Activated CD8-positive, alpha-beta T cell treated with anti-CD3 and anti-CD28 coated beads, Interleukin-2, amount 10 ng/mL, durations not matched to agents 7 days and 5 days (primary cell): ENCODE measurements at places on chromosomes 2 and 18. TPM values are rescaled to one million over a fixed set of nuclear protein-coding genes. Genes with fewer than 3 reads are reported as not detected.

- no peak overlapping the region for H3K4me3 ChIP-seq
- DNase-seq, result no peak
- peaks cover 4% of the 10 kb centered on the region for H3K27me3 ChIP-seq
- H3K27ac ChIP-seq, result no peak overlapping the region
- no peaks in the 10 kb centered on the region for H3K36me3 ChIP-seq
- no peaks in the 10 kb centered on the region for H3K4me1 ChIP-seq
Measured at GRCh38 chr2:29611850-29612249, 309.5 kb downstream of the ALK start.

DNA sequence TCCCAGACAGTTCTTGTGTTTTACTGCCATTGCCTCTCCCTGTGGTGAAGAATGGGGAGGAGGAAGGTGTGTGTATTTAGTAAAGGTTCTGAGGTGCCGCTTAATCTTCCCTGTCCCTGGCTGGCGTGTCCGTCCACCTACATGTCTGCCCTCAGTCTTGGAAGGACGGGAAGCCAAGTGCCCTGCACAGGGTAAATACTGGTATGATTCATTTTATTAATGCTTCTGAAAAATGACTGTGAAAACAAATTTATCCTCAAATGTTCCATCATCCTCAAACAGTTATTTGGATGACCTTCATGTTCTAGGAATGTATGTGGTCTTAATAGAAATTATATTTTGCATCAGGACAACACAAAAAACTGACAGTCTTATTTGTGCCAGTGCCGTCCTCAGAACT lies 6.6 kb downstream of the EPAS1 start:
- peaks cover 55% of the 10 kb centered on the region for H3K4me1 ChIP-seq
- peaks cover 68% of the 10 kb centered on the region for H3K27me3 ChIP-seq
- H3K27ac ChIP-seq, result no peak overlapping the region
- no peak overlapping the region for H3K4me3 ChIP-seq
- H3K36me3 ChIP-seq, result peaks cover 9% of the 10 kb centered on the region

- H3K36me3 ChIP-seq, result no peaks in the 10 kb centered on the region
- DNase-seq, result no peak
- no peak overlapping the region for H3K27ac ChIP-seq
- H3K4me3 ChIP-seq, result no peak overlapping the region
- H3K4me1 ChIP-seq, result peaks cover 7% of the 10 kb centered on the region
- H3K27me3 ChIP-seq, result peaks cover 34% of the 10 kb centered on the region
Measured at GRCh38 chr18:54822872-54823845, 5.1 kb upstream of the RAB27B start.

DNA sequence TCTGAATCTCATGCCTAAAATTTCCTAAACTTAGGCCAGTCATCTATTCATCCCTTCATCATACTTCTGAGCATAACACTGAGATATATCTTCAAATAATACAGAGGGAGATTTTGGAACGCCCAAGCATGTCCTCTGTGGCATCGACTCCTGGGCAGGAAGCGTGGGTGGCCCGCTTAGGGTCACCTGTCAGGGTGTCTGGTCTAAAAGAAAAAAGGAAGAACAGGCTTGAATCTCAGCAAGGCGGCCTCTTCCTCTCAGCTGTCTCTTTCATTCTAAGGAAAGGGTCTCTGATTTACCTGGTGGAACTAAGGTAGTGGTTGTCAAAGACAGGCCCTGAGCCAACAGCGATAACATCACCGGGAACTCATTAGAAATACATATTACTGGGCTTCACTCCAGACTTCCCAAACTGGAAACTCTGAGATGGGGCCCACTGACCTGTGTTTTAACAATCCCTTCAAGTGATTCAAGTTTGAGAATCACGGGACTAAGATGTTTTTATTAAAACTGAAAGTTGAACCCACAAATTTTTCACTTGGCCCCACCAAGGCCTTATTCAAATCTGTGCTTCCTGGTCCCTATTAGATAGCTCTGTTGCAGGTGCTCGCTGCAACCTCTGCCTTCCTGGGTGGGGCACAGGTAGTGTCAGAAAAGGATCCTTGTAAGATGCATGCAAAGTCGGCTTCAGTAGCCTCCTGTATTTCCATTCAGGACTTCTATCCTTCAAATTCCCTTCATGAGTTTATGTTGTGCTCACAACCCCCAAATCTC lies 162.3 kb upstream of the CCDC68 start:
- H3K4me1 ChIP-seq, result no peaks in the 10 kb centered on the region
- no peak overlapping the region for H3K27ac ChIP-seq
- no peak overlapping the region for H3K4me3 ChIP-seq
- no peak for DNase-seq
- H3K27me3 ChIP-seq, result no peaks in the 10 kb centered on the region
- no peaks in the 10 kb centered on the region for H3K36me3 ChIP-seq

DNA sequence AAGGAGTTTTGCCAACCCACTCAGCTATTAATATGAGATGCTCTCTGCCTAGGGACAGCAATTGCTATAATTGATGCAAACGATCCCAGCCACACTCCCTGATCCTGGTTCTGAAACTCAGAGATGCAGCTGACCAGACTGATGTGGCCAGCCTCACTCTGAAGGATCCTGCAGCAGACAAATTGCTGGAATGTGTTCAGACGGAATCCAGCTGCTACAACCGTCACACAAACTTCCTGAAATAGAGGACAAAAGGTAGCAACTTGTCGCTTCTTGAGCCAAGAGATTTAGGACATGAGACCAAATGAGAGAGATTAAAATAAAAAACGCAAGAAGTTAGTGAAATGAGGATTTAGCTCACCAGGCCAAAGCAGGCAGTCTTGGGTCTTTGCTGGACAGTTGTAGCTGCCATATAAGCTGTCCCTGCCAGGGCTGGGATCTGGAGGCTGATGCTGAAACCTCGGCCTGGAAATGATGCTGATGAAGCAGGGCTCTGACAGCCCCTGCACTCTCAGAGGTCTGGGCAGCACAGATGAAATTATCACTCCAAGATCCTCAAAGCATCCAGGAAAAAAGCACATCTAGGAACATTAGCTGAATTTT lies 8.3 kb upstream of the YWHAQ start:
- H3K27me3 ChIP-seq, result peaks cover 20% of the 10 kb centered on the region
- no peak for DNase-seq
- peaks cover 12% of the 10 kb centered on the region for H3K4me1 ChIP-seq
- no peak overlapping the region for H3K4me3 ChIP-seq
- H3K36me3 ChIP-seq, result no peaks in the 10 kb centered on the region
- H3K27ac ChIP-seq, result no peak overlapping the region

- DNase-seq, result no peak
- H3K36me3 ChIP-seq, result no peaks in the 10 kb centered on the region
- no peaks in the 10 kb centered on the region for H3K27me3 ChIP-seq
- no peaks in the 10 kb centered on the region for H3K4me1 ChIP-seq
- H3K4me3 ChIP-seq, result no peak overlapping the region
- H3K27ac ChIP-seq, result no peak overlapping the region
Measured at GRCh38 chr2:604854-605524, 72.2 kb downstream of the TMEM18 start.

GRCh38 chr2:189293164-189293563 lies 113.6 kb upstream of the COL5A2 start:
- H3K4me1 ChIP-seq, result peaks cover 27% of the 10 kb centered on the region
- H3K27ac ChIP-seq, result no peak overlapping the region
- H3K27me3 ChIP-seq, result no peaks in the 10 kb centered on the region
- DNase-seq, result no peak
- no peak overlapping the region for H3K4me3 ChIP-seq

- H3K4me1 ChIP-seq, result peaks cover 46% of the 10 kb centered on the region
- peak overlapping the region; percentile 12 for H3K27ac ChIP-seq
- H3K27me3 ChIP-seq, result no peaks in the 10 kb centered on the region
- H3K4me3 ChIP-seq, result no peak overlapping the region
Measured at GRCh38 chr2:159093497-159093896, 125.1 kb downstream of the TANC1 start.

DNA sequence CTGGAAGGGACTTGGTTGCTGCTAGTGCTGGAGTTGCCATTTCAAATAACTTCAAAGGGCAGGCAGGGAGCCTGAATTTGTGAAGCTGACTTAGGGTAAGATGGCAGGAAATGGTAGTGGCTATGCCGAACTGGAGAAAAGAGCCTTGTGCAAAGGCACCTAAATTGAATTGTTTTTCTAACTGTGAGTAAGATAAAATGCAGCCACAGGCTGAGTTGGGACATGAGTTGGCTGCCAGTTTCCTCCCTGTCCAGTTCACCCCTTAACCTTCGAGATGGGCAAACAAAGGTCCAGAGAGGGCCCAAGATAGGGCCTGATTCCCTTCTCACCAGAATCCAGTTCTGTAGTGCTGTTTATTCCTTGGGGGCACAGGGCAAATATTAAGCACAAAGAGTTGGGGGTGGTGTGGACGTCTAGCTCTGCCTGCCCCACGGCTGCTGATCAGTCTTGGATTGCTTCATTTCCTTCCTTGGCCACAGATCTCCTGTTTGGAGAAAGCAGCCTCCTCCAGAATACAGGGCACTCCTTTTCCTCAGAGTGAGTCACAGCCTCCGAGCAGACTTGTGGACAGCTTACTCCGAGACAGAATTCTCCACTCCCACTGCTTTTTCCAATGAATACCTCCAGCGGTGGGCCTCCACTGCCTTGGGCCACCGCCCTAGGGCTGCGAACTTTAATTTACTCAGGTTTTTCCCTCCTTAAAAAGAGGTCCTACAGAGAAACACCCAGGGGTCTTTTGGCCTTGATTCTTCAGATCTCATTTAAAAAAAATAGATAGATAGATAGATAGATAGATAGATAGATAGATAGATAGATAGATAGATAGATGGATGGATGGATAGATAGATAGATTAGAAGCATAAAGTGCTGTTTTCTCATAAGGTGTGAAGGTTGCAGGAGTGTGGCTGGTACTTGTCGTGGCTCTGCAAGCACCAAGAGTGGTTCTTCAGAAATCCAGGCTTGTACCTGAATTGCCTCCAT lies 18.4 kb upstream of the SLC20A1 start:
- peaks cover 4% of the 10 kb centered on the region for H3K27me3 ChIP-seq
- H3K4me1 ChIP-seq, result peaks cover 85% of the 10 kb centered on the region
- H3K4me3 ChIP-seq, result peak overlapping the region; percentile 30
- H3K36me3 ChIP-seq, result no peaks in the 10 kb centered on the region

GRCh38 chr18:22136395-22136794 lies 33.0 kb upstream of the GATA6 start:
- no peak overlapping the region for H3K4me3 ChIP-seq
- H3K27ac ChIP-seq, result no peak overlapping the region
- H3K4me1 ChIP-seq, result no peaks in the 10 kb centered on the region
- H3K27me3 ChIP-seq, result no peaks in the 10 kb centered on the region
- no peak for DNase-seq

- DNase-seq, result no peak
- no peak overlapping the region for H3K27ac ChIP-seq
- no peaks in the 10 kb centered on the region for H3K27me3 ChIP-seq
Measured at GRCh38 chr2:128601298-128602037, 282.8 kb upstream of the HS6ST1 start.

DNA sequence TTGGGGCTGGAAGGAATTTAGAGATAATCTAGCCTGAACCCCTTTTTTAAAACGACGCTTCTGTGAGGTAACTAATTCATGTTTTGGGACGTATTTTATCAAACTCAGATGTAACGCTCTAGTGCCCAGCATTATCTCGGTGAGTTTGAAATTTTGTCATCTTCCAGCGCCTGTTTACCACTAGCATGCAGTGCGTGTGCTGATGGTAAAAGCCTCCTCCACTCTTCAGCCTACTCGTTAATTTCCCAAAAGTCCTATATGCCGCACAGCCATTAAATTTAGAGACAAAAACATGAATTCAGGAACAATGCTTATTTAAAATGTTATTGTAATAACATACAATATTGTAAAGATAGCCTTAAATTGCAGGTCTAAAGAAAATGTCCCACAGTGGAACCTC lies 2.8 kb downstream of the ZCCHC2 start:
- H3K4me1 ChIP-seq, result peaks cover 39% of the 10 kb centered on the region
- H3K27me3 ChIP-seq, result no peaks in the 10 kb centered on the region
- peaks cover 44% of the 10 kb centered on the region for H3K36me3 ChIP-seq
- H3K4me3 ChIP-seq, result peak overlapping the region; percentile 94
- no peak for DNase-seq

DNA sequence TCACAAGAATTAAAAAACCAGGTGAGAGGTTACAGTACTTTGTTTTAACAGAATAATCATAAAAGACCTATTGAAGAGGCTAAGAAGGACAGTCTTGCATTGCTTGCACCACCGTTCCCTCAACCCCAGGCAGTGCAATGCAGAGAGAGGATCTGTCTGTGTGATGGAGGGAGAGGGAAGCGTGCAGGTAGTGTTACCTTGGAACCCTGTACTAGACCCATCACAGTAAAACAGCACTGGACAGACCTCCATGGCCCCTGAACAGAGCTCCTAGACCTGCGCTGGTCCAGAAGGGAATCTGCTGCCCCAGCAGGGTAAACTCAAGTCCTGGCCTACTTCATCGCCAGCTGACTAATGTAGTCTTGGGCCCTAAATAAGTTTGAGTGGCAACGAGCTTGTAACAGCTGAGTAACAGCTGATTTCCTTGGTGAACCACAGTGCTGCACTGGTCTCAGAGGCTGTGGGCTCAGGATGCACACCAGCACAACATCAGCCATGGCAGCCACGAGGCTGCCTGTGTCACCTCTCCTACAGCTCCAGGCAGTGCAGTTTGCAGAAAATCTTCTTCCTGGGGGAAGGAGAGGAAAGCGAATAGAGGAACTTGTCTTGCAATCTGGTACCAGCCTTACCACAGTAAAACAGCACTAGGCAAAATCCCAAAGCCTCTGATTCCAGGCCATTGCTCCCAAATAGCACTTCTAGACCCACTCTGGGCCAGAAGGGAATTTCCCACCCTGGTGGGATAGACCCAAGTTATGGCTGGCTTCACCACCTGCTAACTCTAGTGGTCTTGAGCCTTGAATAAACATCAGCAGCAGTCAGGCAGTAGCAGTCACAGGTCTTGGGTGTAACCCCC lies 417.2 kb downstream of the CDH7 start:
- H3K4me1 ChIP-seq, result no peaks in the 10 kb centered on the region
- no peaks in the 10 kb centered on the region for H3K27me3 ChIP-seq
- no peaks in the 10 kb centered on the region for H3K36me3 ChIP-seq
- H3K4me3 ChIP-seq, result no peak overlapping the region

- H3K36me3 ChIP-seq, result no peaks in the 10 kb centered on the region
- no peak overlapping the region for H3K27ac ChIP-seq
- DNase-seq, result no peak
- peaks cover 6% of the 10 kb centered on the region for H3K27me3 ChIP-seq
Measured at GRCh38 chr2:205484215-205484614, 198.1 kb upstream of the NRP2 start.

- no peaks in the 10 kb centered on the region for H3K27me3 ChIP-seq
- no peak for DNase-seq
- H3K27ac ChIP-seq, result no peak overlapping the region
- no peak overlapping the region for H3K4me3 ChIP-seq
- no peaks in the 10 kb centered on the region for H3K36me3 ChIP-seq
Measured at GRCh38 chr2:2472044-2472443, 141.0 kb upstream of the MYT1L start.

- H3K4me3 ChIP-seq, result no peak overlapping the region
- no peaks in the 10 kb centered on the region for H3K36me3 ChIP-seq
- H3K27ac ChIP-seq, result no peak overlapping the region
- peaks cover 5% of the 10 kb centered on the region for H3K4me1 ChIP-seq
- no peaks in the 10 kb centered on the region for H3K27me3 ChIP-seq
Measured at GRCh38 chr2:195820373-195820772, 163.3 kb downstream of the SLC39A10 start.

NLRC4 gene
- not detected for total RNA-seq

ABCG8 gene
- not detected for total RNA-seq

TSGA10 gene
- 6.0 TPM for total RNA-seq

CNGA3 gene
- total RNA-seq, result not detected

MAP3K19 gene
- total RNA-seq, result not detected

CXCR1 gene
- 0.53 TPM for total RNA-seq
